ENCODE measurements at places on chromosomes 7 and 10.

- DNase-seq = peak; percentile 67
Measured at GRCh38 chr10:97081621-97082235, 104.0 kb downstream of the SLIT1 start.

GRCh38 chr10:86263209-86263608 is 103.4 kb downstream of the GRID1 start:
- DNase-seq = no peak

DNA sequence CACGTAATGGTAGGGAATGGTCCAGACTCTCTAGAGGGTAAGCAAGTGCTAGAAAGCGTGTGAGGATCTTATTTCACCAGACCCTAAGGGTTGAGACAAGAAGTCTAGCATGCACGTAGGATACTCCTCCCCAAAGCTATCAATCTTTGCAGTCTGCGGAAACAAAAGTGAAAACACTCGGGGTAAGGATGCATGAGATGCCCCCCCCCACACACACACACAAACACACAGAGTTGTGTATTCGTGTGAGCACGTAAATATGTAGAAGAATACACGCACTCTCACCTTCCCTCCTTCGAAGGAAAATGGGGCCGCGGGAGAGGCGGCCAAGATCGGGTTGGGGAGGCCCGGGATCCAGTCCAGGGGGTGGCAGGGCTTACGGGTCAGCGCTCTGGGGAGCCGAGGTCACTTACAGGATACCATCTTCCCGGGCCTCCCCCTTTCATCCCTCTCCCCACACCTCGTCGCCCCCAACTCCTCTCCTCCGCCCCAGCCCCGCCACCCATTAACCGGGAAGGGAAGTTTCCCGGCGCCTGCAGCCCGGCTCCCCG is 455 bp downstream of the CUL2 start:
- peak; percentile 50 for DNase-seq

- no peak for DNase-seq
Measured at GRCh38 chr7:96973986-96974385, 31.4 kb upstream of the DLX6 start.

GRCh38 chr10:122543676-122544445 is 16.7 kb upstream of the DMBT1 start:
- no peak for DNase-seq

GRCh38 chr10:77463967-77464745 is 173.5 kb downstream of the KCNMA1 start:
- no peak for DNase-seq

GRCh38 chr10:60806921-60807320 is 28.6 kb downstream of the CDK1 start:
- DNase-seq = no peak

DNA sequence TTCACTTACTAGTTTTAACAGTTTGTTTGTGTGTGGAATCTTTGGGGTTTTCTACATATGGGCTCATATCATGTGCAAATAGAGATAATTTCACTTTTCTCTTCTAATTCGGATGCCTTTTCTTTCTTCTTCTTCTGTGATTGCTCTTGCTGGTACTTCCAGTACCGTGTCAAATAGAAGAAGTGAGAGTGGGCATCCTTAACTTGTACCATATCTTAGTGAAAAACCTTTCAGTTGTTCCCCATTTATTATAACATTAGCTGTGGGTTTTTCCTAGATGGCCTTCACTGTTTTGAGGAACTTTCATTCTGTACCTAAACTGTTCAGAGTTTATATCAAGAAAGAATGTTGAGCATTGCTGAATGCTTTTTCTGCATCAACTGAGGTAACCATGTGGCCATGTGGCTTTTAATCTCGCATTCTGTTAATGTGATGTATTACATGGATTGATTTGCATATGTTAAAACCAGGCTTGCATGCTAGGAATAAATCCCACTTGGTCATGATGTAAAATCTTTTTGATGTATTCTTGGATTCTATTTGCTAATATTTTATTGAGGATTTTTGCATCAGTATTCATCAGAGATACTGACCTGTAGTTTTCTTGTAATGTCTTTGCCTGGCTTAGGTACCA is 78.7 kb downstream of the FAM107B start:
- DNase-seq = peak; percentile 30
